ENCODE measurements at places on chromosomes 4 and X. TPM values are rescaled to one million over a fixed set of nuclear protein-coding genes. Genes with fewer than 3 reads are reported as not detected.

GRCh38 chr4:128942607-128943006 is 133.1 kb downstream of the JADE1 start:
- no peak for DNase-seq

GRCh38 chrX:9019151-9019550 is 14.8 kb downstream of the FAM9B start:
- DNase-seq = no peak

Gene USP38
- 21.2 TPM for total RNA-seq

GRCh38 chr4:88937081-88937480 is 119.9 kb downstream of the FAM13A start:
- DNase-seq = no peak

DNA sequence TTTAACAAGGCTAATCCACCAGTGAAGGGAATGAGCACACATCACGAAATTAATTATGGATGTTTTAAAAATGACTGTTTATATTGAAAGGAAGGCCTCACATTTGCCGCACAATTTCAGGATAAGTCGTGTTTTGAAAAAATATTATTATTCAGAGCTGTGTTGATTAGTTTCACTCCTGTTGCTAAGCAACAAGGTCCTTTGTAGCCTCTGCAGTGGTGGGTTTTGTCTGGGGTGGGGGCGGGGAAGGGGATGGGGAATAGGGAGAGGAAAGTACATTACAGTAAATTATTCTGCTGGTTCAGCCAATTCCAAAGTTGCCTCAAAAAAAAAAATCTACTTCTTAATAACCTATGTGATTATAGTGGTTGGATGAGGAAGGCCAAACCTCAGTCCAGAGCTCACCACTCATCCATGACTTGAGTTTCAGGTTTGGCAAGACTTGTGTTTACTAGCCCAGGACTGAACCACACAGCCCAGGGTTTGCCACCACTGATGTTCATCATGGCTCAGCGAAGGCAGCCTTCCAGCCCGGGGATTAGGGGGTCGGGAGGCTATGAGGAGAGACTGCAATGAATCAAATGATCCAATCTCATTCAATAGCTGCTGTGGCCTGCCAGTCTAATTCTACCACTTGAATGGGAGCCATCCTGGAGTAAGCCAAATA is 162.5 kb upstream of the ATP6AP2 start:
- DNase-seq = no peak

DNA sequence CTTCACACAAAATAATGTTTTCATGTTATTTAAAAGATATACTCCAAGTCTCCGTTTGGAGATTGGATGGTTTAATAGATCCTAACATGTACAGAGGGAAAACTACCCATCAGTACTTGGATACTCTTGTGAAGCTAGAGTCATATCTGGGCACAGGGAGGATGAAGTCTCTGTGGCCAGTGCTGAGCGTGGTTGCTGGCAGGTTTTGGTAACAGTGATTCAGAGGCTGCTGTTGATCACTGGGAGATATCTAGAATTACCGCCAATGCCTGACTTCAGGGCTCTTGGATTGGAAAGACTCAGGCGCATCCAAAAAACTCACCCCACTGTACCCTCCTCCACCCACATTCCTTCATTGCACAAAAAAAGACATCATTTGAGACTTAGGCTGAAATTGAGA is 107.2 kb upstream of the PGRMC2 start:
- no peak for DNase-seq

- DNase-seq = no peak
Observed at GRCh38 chrX:1355131-1356046, 18.8 kb downstream of the IL3RA start.

Gene FAM47E
- total RNA-seq = 0.21 TPM

Gene GLRA2
- not detected for total RNA-seq

Gene TCP11X2
- total RNA-seq = not detected
